ENCODE measurements at places on chromosomes 6 and 20. TPM values are rescaled to one million over a fixed set of nuclear protein-coding genes. Genes with fewer than 3 reads are reported as not detected.

Gene ELOVL5
- 54.1 TPM for polyA plus RNA-seq

Gene BCKDHB
- polyA plus RNA-seq = 37.4 TPM

Gene HLA-DQB1
- polyA plus RNA-seq = 0.54 TPM

Gene PRRT1
- 6.2 TPM for polyA plus RNA-seq

Measured in cardiac muscle cell (in vitro differentiated cells and primary cell).